ENCODE measurements at places on chromosomes 6 and 20. TPM values are rescaled to one million over a fixed set of nuclear protein-coding genes. Genes with fewer than 3 reads are reported as not detected.

GRCh38 chr6:168004945-168005344 lies 7.5 kb downstream of the KIF25 start:
- no peaks in the 10 kb centered on the region for H3K4me1 ChIP-seq
- H3K27me3 ChIP-seq: no peaks in the 10 kb centered on the region
- no peak for DNase-seq
- no peak overlapping the region for H3K4me3 ChIP-seq
- H3K36me3 ChIP-seq: no peaks in the 10 kb centered on the region
- no peak overlapping the region for H3K27ac ChIP-seq

DNA sequence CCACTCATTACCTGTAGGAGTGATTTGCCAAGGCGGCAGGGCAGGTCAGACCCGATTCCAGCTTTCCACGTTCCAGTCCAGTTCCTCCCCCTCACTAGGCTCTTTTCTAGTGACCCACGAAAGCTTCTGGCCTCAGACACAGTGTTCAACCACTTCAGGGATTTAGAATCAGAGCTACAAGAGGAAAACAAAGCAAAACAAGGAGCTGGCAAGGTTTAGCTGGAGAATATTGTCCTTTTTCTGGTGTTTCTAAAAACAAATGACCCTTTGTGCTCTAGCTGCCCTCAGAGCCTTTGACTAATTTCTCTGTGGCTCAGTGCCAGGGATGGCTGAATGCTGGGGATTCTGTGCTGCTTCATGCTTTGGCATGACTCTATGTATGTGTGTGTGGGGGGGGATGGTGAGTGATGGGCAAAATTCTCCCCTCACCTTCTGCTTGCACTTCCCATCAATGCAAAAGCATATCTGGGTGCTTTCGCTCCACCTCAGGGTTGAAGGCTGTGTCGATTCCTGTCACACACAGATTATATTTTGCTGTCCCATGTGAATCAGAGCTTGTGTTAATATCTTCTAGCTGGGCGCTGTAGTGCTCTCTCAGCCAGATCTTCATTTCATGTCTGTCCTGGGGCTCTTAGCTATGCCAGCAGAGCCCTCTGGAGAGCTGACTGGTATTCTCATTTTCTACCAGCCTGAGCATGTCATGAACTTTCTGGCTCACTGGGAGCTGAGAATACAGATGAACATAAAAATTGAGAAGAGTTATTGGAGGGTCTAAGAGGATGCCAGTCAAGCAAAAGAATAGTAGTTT lies 19.3 kb upstream of the NEDD9 start:
- no peaks in the 10 kb centered on the region for H3K36me3 ChIP-seq
- no peaks in the 10 kb centered on the region for H3K27me3 ChIP-seq
- H3K4me3 ChIP-seq: no peak overlapping the region

DNA sequence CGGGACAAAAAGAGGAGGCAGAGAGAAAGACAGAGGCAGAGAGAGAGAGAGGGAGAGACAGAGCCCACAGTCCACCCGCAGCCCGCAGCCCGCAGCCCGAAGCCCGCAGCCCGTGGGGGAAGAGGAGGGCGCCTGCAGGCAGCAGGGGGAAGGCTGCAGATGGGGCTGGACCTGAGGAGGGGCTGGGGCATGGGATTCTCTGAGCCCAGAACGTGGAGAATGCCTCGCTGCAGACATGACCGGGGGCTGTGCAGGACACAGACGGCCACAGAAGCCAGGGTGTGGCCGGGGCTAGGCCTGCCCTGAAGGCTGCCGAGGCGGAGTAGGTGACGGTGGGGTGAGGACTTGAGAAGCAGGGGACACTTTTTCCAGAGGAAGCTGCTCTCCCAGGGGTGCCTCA lies 6.5 kb upstream of the SLCO4A1 start:
- DNase-seq: no peak
- no peaks in the 10 kb centered on the region for H3K36me3 ChIP-seq
- H3K27me3 ChIP-seq: no peaks in the 10 kb centered on the region
- no peak overlapping the region for H3K27ac ChIP-seq

DNA sequence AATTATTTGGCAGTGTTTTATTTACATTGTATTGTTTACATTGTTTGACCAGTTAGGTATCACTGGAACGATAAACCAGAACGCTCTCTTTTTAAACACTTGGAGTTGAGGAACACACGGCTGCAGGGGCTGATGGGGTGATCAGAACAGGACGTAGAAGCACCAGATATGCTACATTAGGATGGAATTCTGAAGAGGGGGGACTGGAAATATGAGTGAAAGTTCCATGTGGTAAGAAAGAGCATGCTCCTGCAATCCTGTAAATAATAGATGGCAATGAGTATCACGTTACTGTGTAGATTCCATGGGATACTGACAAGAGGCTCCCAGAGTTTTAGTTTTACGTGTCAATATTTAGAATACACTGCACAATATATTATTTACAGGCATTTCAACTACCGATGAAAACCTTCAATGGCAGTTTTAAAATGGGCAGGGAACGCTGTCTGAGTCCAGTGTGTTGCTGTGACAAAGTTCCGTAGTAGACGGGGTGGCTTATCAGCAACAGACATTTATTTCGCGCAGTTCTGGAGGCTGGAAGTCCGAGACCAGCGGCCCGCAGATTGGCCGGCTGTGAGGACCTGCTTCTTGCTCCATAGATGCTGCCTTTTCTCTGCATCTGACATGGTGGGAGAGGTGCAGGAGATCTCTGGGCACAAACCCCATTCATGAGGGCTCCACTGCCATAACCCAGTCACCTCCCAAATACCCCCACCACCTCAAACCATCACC lies 43.1 kb downstream of the SYNJ2 start:
- peaks cover 4% of the 10 kb centered on the region for H3K36me3 ChIP-seq
- no peak overlapping the region for H3K4me3 ChIP-seq
- no peak overlapping the region for H3K27ac ChIP-seq
- peaks cover 3% of the 10 kb centered on the region for H3K4me1 ChIP-seq
- no peaks in the 10 kb centered on the region for H3K27me3 ChIP-seq
- no peak for DNase-seq

DNA sequence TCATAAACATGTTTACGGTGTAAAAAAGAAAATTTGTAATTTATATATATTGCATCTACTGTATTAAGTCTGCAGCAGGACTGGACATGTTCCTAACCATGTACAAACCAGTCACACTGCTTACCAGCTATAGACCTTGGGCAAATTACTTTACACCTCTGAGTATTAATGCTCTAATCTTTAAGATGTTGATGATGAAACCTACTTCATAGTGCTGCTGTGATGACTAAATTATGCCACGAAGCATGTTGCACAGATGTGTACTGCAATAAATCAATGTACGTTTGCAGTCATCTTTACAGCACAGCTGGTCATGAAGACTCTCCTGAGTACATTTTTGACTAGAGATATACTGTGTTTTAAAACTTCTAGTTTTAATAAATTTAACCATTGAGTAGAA lies 42.6 kb downstream of the PRKN start:
- H3K36me3 ChIP-seq: no peaks in the 10 kb centered on the region
- no peaks in the 10 kb centered on the region for H3K27me3 ChIP-seq
- no peak overlapping the region for H3K4me3 ChIP-seq
- no peak overlapping the region for H3K27ac ChIP-seq
- no peak for DNase-seq

DNA sequence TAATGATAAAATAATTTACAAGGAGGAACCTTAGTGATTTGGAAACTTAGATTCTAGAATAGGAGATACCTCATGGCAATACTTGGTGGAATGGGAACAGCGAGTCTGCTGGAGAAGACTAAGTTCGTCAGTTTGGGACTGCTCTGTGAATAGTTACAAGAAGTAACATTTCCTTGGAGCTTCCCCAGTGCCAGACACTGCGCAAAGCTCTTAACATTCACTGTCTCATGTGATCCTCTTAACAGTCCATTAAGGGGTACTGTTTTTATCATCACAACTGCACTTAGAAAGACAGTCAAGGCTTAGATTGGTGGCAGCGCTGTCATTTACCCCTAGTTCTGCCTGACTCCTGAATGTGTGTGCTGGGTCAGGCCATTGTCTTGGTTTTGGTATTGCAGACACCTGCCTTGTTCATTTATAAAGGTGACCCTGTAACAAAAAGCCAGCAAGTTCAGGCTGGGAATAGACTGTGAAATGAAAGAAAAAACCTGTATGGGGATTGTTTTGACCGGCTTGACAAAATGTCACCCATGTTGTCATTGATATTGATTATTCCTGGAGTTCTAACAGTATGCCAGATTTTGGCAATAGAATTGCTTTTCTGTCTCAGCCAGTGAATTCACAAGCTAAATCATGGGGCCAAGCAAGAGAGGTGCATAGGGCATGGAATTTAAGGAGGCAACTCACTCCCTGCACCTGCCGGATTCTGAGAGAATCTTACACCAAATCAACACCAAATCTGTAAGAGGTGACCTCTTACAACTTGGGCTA lies 118.4 kb downstream of the SASH1 start:
- no peaks in the 10 kb centered on the region for H3K36me3 ChIP-seq
- H3K27ac ChIP-seq: no peak overlapping the region
- H3K27me3 ChIP-seq: no peaks in the 10 kb centered on the region
- H3K4me3 ChIP-seq: no peak overlapping the region
- H3K4me1 ChIP-seq: no peaks in the 10 kb centered on the region

- H3K27me3 ChIP-seq: no peaks in the 10 kb centered on the region
- H3K36me3 ChIP-seq: no peaks in the 10 kb centered on the region
- DNase-seq: no peak
- H3K27ac ChIP-seq: no peak overlapping the region
- no peak overlapping the region for H3K4me3 ChIP-seq
These were observed 16.7 kb upstream of the NCOA6 start for GRCh38 chr20:34842143-34842542.

- no peak for DNase-seq
- H3K4me3 ChIP-seq: no peak overlapping the region
- peaks cover 7% of the 10 kb centered on the region for H3K4me1 ChIP-seq
These were observed 219.2 kb upstream of the LRFN2 start for GRCh38 chr6:40806256-40806864.

DNA sequence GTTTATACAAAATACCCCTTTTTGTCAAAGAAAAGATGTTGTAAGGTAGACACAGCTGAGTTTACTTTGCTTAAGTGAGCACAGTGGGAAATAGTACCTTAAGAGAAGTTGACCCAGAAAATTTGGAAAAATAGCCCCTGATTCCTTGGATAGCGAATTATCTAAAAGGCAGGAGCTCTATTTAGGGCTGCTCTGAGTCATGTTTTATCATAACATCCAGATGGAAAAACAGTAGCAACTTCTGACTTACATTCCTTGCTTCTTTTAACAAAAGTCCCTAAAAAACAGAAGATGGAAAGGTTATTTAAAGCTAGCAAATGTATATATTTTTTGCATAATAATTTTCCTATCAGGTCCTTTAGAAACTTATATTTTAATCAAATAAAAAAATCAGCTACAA lies 59.0 kb downstream of the THEMIS start:
- H3K36me3 ChIP-seq: no peaks in the 10 kb centered on the region
- no peak overlapping the region for H3K4me3 ChIP-seq
- H3K4me1 ChIP-seq: no peaks in the 10 kb centered on the region
- no peak for DNase-seq
- no peaks in the 10 kb centered on the region for H3K27me3 ChIP-seq
- H3K27ac ChIP-seq: no peak overlapping the region

- no peaks in the 10 kb centered on the region for H3K27me3 ChIP-seq
- H3K4me1 ChIP-seq: no peaks in the 10 kb centered on the region
- no peak overlapping the region for H3K27ac ChIP-seq
- no peak overlapping the region for H3K4me3 ChIP-seq
These were observed 216.6 kb downstream of the HIVEP2 start for GRCh38 chr6:142728364-142728763.

- H3K27ac ChIP-seq: no peak overlapping the region
- no peaks in the 10 kb centered on the region for H3K27me3 ChIP-seq
- peaks cover 4% of the 10 kb centered on the region for H3K4me1 ChIP-seq
- peaks cover 45% of the 10 kb centered on the region for H3K36me3 ChIP-seq
- DNase-seq: no peak
- no peak overlapping the region for H3K4me3 ChIP-seq
These were observed 778 bp downstream of the MCCD1 start for GRCh38 chr6:31529329-31530150.

DNA sequence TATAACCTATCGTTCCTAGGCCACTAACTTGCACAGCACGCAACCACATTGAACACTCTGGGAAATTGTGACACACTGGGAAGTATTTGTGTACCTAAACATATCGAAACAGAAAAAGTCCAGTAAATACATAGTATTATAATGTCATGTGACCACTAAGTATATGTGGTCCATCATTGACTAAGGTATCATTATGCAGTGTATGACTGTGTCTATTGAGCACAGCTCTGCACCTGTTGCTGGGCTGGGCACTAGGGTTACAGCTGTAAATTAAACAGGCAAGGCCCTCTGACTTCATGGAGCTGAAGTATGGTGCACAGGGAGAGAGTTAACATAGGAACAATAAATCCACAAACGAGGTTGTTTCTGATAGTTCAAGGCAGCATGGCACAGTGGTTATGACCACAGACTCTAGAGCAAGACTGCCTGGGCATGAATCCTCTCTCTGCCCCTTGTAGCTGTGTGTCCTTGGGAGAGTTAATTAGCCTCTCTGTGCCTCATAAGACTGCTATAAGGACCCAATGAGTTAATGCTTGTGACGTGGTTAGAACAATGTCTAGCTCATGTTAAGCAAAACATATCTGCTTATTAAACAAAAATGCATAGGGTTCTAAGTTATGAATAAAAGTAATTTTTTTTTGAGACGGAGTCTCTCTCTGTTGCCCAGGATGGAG lies 10.6 kb downstream of the BCAS1 start:
- no peaks in the 10 kb centered on the region for H3K36me3 ChIP-seq
- H3K27me3 ChIP-seq: no peaks in the 10 kb centered on the region
- no peak overlapping the region for H3K4me3 ChIP-seq
- H3K27ac ChIP-seq: no peak overlapping the region

GRCh38 chr6:71908162-71908765 lies 21.9 kb downstream of the RIMS1 start:
- no peaks in the 10 kb centered on the region for H3K27me3 ChIP-seq
- no peak for DNase-seq
- no peaks in the 10 kb centered on the region for H3K36me3 ChIP-seq
- H3K4me3 ChIP-seq: no peak overlapping the region
- H3K4me1 ChIP-seq: no peaks in the 10 kb centered on the region

GRCh38 chr6:167285077-167285770 lies 5.9 kb upstream of the UNC93A start:
- no peaks in the 10 kb centered on the region for H3K4me1 ChIP-seq
- H3K27me3 ChIP-seq: no peaks in the 10 kb centered on the region
- H3K36me3 ChIP-seq: no peaks in the 10 kb centered on the region

GRCh38 chr20:20009784-20010253 lies 7.3 kb upstream of the NAA20 start:
- H3K4me1 ChIP-seq: peaks cover 4% of the 10 kb centered on the region
- peak overlapping the region; percentile 7 for H3K4me3 ChIP-seq
- no peaks in the 10 kb centered on the region for H3K27me3 ChIP-seq
- H3K36me3 ChIP-seq: no peaks in the 10 kb centered on the region

DNA sequence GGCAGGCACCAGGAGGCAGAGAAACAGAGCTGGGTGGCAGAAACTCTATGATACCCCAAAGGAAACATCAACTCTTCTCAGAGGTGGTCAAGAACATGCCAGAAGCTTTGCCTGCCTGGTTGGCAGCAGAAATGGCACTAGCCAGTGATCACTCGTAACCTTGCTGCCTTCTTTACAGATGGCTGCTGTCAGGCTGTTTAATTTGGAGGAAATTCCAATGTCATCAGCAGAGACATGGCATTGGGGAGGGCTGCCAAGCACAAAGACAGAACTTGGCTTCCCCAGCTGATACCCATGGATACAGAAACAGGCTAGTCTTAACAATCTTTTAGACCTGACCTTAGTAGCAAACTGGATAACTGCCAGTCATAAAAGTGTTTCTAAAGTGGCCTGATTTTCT lies 153.6 kb downstream of the GMPR start:
- peaks cover 3% of the 10 kb centered on the region for H3K4me1 ChIP-seq
- no peak overlapping the region for H3K4me3 ChIP-seq
- no peak for DNase-seq

- no peaks in the 10 kb centered on the region for H3K27me3 ChIP-seq
- no peaks in the 10 kb centered on the region for H3K4me1 ChIP-seq
- no peak overlapping the region for H3K27ac ChIP-seq
- no peak for DNase-seq
- H3K4me3 ChIP-seq: no peak overlapping the region
These were observed 238.6 kb upstream of the PMEPA1 start for GRCh38 chr20:57948180-57948955.

The RIMS1 gene
- total RNA-seq: 0.09 TPM

The PRSS16 gene
- total RNA-seq: 0.42 TPM

The DACT2 gene
- total RNA-seq: 0.42 TPM

All from liver (tissue), 10 donors.